ENCODE measurements at places on chromosomes 4 and X.

DNA sequence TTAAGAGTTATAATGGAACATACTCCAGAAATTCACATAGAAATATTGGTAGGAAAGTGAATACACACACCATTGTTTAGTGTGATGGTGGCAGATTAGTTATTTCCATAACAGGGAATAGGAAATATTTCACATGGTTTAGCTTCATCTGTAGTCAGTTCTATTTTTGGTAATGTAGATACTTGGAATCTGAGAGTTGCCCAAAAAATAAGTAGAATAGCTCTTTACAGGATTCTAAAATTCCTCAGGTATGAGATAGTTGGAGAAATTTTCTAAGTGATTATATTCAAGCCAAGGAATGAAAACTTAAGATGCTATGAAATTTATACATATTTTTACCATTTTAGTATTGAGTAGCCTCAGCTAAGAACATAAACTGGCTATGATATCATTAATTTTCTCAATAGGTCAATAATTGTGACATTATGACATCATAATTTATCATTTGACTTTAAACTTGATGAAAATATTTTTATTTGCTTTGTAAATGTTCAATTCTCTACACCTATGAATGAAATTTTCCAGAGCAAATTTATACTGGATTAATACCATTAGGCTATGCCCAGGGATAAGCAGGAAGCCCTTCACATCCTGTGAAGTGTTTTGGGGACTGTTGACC is 35.8 kb downstream of the CPEB2 start:
- DNase-seq, result no peak

- DNase-seq, result no peak
Observed at GRCh38 chrX:54865208-54865607, 55.4 kb upstream of the TRO start.

GRCh38 chr4:54664400-54664799 is 6.6 kb downstream of the KIT start:
- DNase-seq, result no peak

DNA sequence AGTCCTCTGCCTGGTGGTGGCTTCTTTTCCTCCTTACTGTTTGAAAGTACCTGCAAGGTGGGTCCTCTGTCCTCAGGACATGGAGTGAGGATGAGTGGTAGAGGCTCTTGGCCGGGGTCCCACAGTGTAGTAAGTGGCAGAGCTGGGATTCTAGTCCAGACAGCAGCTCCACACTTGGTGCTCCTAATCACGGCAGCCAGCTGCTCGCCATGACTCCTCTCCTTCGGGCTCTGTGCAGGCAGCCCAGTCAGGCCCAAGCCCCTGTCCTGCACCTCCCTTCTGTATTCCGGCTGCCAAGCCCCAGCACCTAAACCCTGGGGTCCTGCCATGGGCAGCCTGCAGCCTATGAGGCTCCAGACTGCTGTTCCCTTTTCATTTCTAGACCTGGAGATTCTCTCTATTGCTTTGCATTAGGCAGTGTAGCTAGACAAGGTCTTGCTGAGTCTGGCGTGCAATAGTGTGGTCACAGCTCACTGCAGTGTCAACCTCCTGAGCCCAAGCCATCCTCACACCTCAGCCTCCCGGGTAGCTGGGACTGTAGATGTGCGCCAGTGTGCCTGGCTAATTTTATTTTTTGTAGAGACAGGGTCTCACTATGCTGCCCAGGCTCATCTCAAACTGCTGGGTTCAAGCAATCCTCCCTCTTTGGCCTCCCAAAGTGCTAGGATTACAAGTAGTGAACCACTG is 24.9 kb downstream of the NSD2 start:
- DNase-seq, result no peak

GRCh38 chr4:182547435-182547834 is 304.2 kb downstream of the TENM3 start:
- no peak for DNase-seq

DNA sequence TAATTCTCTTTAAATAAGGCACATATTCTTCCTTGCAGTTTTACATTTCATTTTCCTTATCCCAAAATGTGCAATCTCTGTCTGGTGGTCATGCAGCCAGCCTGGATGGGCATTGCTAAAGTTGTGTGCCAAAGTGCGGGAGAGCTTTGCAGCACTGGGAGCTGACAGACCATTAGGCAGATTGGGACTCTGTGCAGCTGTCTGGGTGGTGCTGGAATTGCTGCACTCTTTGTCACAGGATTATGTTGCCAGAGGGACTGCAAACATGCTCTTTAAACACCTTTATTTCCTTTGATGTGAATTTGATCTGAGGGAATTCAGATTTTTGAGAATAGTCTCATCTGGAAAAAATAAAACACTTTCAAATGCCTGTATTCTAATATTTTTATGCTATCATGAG is 956.2 kb upstream of the DIAPH2 start:
- no peak for DNase-seq

DNA sequence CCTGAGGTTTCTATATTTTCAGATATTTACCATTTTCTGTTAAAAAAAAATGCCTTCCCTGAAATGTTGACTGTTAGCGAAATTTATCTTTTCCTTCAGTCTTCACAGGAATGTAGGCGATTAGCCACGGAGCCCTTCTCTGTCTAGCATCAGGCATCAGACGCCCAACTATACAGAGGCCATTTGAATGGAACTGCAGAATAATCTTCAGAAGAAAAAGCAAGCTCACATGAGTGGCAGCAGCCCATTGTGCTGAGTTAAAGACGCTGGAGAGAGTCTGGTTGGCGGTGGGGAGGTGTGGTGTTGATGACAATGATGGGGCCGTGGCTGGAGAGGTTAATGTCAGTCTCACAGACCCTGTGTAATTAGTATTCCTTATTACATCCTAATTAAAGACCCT is 196.8 kb upstream of the LEF1 start:
- no peak for DNase-seq

DNA sequence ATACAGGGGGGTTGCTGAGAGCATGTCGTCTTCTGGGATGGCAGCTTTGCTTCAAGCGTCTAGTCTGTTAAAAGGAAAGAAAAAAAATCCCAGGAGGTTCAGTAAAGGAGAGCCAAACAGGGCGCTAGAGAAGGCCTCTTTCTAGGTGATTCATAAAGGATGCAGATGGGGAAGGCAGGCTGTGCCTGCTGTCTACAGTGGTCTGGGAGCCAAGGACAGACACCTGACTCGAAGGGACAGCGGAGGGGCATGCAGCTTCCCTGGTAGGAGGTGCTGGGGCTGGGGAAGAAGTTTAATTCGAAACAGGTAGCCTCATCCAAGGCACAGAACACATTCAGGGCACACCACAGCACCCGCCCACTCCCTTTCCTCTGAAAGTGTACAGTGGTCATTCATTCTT is 19.9 kb downstream of the BCOR start:
- DNase-seq, result no peak

DNA sequence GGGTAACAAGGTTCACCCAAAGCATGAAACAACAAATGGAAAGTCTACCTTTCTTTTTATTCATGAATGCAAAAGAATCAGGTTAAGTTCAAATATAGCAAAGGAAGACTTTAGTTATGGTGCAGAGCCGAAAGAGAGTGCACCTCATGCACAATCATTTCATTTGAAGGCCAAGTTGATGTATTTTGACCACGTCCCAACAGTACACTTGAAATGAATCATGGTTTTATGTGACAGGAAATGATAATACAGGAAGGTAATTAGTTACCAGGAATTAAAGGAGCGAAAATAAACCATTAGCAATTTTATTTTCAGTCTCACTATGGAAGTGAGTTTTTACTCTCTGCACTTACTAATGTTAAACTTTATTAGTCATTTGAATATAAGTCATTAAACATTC is 281.2 kb upstream of the DIAPH2 start:
- DNase-seq, result no peak

- no peak for DNase-seq
Observed at GRCh38 chrX:14896273-14896672, 23.1 kb downstream of the MOSPD2 start.

- no peak for DNase-seq
Observed at GRCh38 chrX:77453190-77453589, 6.0 kb downstream of the FGF16 start.

DNA sequence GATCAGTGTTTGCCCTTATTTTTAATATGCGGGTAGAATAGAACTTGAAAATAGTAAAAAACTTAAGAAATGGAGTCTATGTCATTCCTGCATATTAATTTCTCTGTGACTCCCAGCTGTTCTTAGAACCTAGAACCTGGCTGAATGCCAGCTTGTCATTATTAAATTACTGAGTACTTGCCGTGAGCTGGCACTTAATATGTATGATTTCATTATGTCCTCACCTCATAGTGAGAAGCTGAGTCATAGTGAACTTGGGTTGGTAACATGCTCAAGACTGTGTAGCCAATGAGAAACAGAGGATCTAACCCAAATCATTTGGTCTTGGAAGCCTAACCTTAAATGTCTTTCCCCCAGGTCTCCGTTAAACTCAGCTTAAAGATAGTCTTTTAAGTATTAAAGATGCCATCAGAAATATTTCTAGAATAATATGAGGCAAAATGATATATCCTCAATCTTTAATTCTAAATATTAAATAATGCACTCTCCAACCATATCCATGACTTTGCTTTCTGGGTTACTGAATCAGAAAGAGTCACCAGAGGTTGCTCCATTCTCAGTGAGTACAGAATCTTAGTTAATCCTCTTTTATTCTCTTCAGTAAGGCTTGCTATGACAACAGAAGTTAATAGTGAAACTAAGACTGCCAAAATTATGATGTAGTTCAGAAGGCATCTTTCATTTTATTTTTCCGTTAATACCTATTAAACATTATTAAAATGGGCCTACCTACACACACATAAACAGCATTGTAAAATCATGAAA is 58.6 kb upstream of the TLL1 start:
- peak; percentile 49 for DNase-seq

GRCh38 chrX:16558489-16558888 is 91.5 kb upstream of the S100G start:
- no peak for DNase-seq

GRCh38 chr4:156420623-156421022 is 467.0 kb upstream of the CTSO start:
- peak; percentile 9 for DNase-seq

- DNase-seq, result peak; percentile 30
Observed at GRCh38 chr4:8523766-8524165, 56.4 kb upstream of the GPR78 start.

DNA sequence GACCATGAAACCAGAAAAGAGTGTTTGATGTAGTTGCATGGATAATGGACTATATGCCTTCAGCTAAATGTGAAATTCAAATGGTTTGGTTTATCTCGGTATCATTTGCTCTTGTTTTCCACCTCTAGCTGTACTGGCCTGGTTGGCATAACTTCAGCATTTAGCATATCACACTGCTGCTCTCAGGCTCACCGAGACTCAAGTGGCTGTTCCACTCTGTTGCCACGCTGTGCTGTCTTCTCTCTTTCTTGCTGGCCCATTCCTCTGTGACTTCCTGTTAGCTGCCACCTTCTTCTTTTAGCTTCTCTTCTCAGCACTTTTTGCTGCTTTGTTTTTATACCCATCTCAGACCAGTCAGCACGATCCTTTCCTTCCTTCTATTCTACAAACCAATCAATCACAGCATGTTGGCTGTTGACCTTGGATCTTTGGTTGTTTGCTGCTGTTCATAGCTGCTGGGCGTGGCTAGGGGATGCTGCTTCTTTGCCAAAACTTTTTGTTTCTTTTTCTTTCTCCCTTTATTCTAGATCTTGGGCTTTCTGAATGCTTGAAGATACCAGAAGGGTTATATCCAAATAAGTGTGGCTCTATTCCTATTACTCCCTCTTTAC is 24.0 kb downstream of the INTS6L start:
- DNase-seq, result no peak

- peak; percentile 64 for DNase-seq
Observed at GRCh38 chr4:121192480-121192879, 28.4 kb upstream of the TNIP3 start.

GRCh38 chrX:71216485-71216884 is 6.5 kb upstream of the GJB1 start:
- DNase-seq, result no peak

DNA sequence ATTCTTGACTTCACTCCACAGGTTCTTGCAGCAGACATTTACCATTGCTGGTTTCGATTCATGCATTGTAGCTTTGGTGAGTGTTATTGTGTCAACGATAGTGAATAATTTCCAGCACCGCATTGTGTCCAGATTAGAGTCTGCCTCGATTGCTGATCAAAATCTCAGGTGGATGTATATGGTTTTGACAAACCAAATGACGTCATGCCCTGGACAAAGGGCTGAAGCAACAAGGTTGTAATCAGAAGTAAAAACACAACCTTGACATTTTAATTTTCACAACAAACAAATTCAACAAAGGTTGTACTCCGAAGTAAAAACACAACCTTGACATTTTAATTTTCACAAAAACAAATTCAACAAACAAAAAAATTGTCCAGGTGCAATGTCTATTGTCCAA is 81.1 kb upstream of the WWC2 start:
- no peak for DNase-seq

DNA sequence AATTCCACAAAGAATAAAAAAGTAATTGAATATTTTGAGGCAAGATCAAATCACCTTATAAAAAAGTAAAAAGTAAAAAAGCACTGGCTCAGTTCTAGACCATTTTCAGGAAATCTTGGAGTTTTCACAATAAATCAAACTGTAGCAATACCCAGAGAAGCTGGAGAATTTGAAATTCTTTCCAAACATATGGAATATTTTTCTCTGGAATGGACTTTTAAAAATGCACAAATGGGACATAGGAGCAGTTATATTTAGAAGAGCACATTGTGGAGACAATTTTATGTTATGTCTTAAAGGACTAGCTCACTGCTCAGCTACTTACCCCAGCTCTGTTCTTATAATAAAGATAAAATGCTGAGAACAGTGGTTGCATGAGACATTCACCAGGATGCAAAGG is 211.9 kb upstream of the KIT start:
- no peak for DNase-seq

DNA sequence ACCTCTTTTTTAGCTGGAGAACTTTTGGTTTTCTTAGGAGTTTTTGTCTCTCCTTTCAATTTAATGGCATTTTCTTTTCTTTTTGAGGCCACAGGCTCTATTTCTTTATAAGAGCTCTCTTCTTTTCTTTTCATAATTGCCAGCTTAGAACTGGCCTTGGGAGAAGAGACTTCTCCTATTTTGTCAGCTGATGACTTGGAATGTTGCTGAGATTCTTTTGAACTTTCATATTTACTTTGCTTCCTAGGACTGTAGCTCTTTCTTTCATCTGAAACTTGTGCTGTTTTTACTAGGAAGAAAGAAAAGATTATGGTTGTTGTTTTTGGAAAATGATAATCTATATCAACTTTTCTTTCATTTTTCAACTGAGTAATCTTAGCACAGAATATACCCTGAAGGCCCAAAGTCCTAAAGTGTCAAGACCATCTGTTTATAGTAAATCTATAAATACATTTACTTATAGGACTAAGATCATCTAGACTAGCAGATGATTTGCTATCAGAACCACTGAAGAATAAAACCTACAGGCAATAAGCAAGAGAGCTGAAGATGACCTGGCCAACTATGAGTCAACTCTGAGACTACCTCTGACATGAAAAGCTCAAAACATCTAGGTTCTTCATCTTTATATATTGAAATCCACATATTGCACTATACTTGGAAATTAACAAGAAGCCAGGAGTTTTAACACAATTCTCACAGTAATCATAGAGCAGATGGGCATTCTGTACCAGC is 45.6 kb downstream of the RFC1 start:
- DNase-seq, result peak; percentile 38

Data from cardiac fibroblast (primary cell).